ENCODE measurements at places on chromosomes 7 and 10.

DNA sequence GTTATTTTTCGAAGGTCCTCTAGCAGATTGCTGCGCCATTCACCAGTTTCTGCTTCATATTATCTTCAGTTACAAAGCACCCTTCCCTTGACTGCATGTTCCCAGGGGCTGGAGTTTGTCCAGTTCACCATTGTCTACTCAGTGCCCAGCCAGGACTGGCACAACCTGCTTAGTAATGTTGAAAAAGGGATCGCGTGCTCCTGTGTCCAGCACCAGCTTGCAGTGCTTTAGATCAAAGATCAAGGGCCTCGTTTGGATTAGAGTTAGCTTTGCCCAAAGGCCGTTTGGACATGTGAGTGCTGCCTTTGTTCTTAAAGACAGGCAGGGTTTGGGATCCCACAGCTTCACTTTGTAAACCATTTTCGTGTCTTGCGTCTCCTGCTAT, 867 bp downstream of the ATP6V0E2 start:
- no peak for DNase-seq

DNA sequence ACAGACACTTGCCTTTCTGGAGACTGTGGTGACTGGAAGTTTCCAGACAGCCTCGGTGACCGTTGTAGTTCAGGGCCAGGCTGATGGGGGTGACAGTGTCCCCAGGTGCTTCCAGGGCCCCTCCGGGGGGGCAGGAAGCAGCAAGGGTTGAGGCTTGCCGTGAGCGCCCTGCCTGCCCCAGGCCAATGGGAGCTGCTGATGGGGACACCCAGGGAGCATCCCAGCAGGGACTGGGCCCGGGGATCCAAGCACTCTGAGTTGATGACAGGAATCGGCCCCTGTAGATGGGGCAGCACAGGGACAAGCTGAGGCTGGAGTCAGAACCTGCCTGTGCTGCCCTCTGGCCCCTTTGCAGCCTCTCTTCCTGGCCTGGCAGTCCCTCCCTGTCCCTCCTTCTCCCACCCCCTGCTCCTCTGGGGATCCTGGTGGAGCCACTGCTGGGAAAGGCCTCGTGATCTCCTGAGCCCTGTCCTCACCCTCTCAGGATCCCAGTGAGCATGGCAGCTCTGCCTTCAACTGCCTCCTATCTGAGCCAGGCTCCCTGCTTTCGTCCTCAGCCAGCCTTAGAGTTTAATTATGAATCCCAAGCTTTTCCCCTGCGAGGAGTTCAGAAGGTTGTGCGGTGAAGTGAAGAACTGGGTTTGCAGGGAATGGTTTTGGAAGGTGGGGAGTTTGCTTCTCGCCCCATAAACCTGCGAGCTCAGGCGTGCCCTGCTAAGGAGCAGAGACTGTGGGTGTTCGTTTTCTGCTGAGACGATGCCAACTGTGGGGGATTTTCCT, 84.7 kb downstream of the ADCY1 start:
- DNase-seq, result no peak

DNA sequence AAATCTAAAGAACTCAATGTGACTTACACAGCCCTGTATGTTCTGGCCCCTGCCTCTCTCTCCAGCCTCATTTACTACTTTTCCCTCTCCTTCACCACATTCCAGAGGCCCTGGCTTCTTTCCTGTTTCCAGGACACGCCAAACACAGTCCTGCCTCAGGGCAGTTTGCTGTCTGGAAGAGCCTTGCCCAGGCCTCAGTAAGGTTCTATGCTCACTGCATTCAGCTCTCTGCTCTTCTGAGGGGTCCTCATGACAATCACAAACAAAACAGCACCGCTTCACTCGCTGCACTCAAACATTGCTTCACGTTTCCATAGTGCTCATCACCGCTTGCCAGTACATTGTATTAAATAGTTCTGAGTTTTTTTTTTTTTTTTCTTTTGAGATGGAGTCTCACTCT, 35.1 kb upstream of the GARS1 start:
- DNase-seq, result peak; percentile 55

DNA sequence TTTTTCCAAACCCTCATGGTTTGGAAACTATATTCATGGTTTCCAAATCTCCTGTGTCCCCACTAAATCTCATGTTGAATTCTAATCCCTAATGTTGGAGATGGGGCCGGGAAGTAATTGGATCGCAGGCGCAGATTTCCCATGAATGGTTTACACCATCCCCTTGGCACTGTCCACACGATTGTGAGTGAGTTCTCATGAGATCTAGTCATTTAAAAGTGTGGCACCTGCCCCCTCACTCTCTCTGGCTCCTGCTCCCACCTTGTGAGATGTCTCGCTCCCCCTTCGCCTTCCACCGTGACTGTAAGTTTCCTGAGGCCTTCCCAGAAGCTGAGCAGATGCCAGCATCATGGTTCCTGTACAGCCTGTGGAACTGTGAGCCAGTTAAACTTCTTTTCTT, 3.3 kb upstream of the MTPAP start:
- no peak for DNase-seq

DNA sequence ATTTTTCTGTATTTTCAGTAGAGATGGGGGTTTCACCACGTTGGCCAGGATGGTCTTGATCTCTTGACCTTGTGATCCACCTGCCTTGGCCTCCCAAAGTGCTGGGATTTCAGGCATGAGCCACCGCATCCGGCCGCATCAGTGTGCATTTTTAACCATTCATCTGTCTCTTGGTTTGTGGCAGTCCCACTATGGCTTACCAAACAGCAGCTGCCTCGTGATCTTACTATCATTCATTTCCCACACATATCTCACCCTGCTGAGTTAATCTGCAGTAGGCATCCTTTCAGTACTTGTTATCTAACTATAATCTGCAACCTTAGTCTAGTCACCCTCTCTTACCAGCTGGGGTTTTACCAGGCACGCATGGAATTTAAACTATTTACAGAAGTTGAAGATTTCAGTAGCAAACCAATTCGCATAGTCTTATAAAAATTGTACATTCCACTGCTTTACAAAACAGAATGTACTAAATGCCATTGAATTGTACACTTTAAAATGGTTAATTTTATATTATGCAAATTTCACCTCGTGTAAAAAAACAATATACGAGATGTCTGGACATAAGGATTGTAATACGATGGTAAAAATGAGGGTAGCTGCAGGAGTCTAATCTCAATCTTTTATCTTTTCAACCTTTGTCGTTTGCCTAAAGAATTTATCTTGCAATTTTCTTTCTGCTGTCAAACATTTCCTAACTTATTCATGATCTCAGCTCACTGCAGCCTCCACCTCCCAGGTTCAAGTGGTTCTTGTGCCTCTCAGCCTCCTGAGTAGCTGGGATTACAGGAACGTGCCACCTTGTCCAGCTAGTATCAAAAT, 4.6 kb upstream of the TBC1D12 start:
- DNase-seq, result no peak

- peak; percentile 17 for DNase-seq
These were observed 79.6 kb downstream of the LARP4B start for GRCh38 chr10:851901-852300.

DNA sequence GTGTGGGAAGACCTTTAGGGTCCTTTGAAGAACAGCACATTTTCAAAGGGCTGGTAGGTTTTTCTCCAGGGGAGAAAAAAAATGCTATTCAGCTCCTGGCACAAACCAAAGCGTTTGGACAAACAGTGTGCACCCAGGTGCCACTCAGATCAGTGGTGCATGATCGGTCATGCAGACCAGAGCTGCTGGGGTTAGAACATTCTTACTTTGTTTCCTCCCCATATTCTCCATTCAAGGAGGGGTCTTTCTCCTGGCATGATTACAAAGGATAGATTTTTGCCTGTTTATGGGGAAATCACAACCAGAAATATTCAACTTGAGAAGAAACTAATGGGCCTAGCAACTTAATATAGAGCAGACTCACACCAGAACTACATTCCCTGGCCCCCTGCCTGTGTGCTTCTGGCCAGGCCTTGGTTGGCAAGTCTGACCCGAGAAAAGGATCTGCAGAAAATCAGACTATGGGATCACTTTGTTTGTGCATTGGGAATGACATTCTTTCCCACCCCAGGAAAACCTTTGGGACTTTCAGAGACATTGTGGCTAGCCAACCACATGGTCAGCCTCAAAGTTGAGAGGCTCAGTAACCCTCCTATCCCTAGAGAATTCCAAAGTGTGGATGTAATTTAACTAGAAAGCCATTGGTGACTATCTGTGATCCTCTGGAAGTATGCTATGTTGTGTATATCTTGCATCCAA, 82.3 kb upstream of the FGL2 start:
- peak; percentile 64 for DNase-seq

GRCh38 chr7:80070391-80070790, 64.2 kb upstream of the GNAI1 start:
- no peak for DNase-seq

- DNase-seq, result no peak
These were observed 52.7 kb downstream of the MTURN start for GRCh38 chr7:30187513-30187912.

GRCh38 chr10:30995081-30995770, 36.4 kb downstream of the ZNF438 start:
- DNase-seq, result no peak

GRCh38 chr10:123156078-123156477, 1.9 kb downstream of the BUB3 start:
- no peak for DNase-seq

GRCh38 chr10:86215046-86215445, 151.5 kb downstream of the GRID1 start:
- DNase-seq, result no peak

GRCh38 chr7:76340617-76341131, 18.1 kb downstream of the YWHAG start:
- peak; percentile 51 for DNase-seq

GRCh38 chr7:27925573-27926201, 185.7 kb downstream of the TAX1BP1 start:
- DNase-seq, result no peak

DNA sequence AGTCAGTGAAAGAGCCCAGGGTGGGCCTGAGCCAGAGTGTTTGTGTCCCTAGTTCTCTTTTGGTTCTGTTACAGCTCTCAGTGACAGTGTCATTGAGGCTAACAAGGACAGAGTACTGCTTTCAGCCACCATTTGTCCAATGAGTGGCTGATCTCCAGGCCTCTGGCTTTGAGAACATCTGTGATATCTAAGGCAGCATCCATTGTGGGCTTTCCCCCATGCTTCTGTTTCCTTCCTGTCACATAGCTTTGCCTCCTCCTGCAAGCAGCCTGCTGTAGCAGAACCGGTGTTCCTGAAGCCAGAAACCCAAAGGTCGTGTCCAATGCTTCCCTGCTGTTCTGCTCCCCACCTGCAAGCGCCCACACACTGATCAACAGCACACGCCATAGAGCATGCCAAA, 68.4 kb downstream of the IKZF1 start:
- no peak for DNase-seq

- peak; percentile 14 for DNase-seq
These were observed 28.5 kb upstream of the CROT start for GRCh38 chr7:87316846-87317552.

- DNase-seq, result no peak
These were observed 235.5 kb downstream of the CCSER2 start for GRCh38 chr10:84563868-84564267.

DNA sequence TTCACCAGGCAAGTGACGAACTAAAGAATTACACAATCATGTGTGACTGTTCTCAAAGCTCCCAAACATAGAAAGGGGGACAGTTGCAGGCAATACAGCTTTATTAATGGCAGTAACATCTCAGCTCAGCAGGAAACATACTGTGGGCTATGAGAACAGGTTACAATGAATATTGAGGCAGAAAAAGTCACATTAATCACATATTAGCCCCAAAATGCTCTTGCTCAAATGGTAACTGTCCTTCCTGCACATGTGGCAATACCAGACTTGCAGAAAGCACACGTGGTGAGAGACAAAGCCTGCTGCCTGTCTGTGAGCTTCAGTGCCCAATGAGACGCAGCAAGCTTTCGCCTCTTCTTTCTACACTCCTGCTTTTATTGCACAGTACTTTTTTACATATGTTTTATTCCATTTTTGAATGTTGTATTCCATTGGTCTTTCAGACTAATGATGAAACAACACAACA, 104.9 kb upstream of the ACBD5 start:
- no peak for DNase-seq

- peak; percentile 85 for DNase-seq
These were observed 60.2 kb downstream of the MAD1L1 start for GRCh38 chr7:2172311-2173188.

- DNase-seq, result no peak
These were observed 337.6 kb upstream of the NPSR1 start for GRCh38 chr7:34320412-34320811.

DNA sequence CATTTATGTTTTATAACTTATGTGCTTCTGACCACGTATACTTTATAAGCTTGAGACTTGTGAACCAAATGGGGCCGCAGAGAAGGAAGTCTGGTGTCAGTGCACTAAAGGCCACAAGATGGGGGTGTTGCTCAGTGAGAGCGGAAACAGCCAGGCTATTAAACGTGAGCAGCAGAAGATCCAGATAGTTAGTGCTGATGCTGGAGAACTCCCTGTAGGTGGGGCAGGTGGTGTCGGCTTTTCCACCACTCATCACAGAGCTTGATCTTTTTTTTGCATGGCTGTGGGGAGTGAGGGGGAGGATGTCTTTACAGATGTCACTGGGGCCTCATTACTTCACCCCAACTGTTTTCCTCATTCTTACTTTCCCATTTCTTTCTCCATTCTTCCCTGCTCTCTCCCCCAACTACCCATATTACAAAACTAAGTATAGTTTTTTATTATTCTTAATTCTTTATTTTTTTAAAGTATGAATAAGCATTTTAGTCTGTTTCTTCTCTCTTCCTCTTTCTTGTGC, 34.7 kb downstream of the ACADSB start:
- DNase-seq, result peak; percentile 67

GRCh38 chr10:128730922-128731321, 604.7 kb upstream of the MKI67 start:
- no peak for DNase-seq

- no peak for DNase-seq
These were observed 15.5 kb upstream of the HOXA13 start for GRCh38 chr7:27215356-27215755.

GRCh38 chr10:17214526-17214925, 13.1 kb upstream of the TRDMT1 start:
- no peak for DNase-seq

GRCh38 chr7:82057476-82057875, 287.6 kb upstream of the HGF start:
- DNase-seq, result no peak

- DNase-seq, result no peak
These were observed 50.0 kb upstream of the EMX2 start for GRCh38 chr10:117492504-117492903.

DNA sequence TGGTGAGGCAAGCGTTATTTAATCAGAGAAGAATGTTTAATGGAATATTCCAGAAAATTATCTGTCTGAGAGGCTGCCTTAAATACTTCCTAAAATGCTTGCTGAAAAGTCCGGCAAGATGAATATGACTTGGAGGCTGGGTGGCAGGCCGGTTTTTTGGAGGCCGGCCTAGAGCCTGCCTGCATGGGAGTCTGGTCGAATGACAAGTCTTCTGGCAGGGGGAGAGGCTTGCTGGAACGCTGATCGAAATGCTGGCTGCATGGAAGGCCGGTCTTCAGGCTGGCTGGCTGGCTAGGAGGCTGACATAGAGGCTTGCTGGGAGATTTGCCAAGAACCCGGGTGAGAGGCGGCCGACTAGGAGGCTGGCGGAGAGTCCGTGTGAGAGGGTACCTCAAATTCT, 135.7 kb downstream of the OR13A1 start:
- peak; percentile 68 for DNase-seq
